Left cardiac atrium (tissue), 4 donors: ENCODE measurements at places on chromosomes 5 and 9.
A peak's percentile ranks its signal among the peaks of the same experiment; 100 is the strongest.

DNA sequence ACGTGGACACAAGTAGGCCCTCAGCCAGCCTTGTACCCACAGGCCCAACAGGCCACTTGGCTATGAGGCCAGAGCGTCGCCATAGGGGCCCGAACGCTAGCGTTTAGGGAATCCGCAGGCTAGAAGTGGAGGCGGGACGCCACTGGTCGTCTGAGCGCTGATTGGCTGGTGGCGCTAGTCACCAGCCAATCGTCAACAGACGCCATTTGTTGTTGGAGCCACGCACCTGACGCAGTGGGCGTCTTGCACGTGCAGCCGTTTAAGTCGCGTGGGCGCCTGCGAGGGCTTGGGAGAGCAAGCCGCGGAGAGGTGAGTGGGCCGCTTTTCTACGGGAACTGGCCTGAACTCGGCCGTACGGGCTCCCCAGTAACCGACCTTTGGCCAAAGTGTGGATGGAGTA lies at the start of gene DDX4:
TSS of gene DDX4 (plus strand) at position 269 of the 400 bp plus-strand sequence. CDS start 903 bp downstream, outside the sequence.
- DNase-seq: no peak

DNA sequence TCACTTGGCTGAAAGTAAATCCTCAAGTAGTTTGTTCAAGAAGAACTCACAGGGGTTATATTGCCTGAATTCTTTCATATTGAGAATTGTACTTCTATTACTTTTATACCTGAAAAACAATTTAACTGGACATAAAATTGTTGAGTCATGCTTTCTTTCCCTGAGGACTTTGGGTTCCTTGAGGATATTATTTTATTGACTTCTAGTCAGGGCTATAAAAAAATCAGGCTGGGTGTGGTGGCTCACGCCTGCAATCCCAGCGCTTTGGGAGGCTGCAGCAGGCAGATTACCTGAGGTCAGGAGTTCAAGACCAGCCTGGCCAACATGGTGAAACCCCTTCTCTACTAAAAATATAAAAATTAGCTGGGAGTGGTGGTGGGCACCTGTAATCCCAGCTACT lies 17.9 kb upstream of the CDC42SE2 start:
- DNase-seq: no peak

GRCh38 chr5:98415663-98416062 lies 357.8 kb upstream of the RGMB start:
- no peak for DNase-seq

- DNase-seq: no peak
Observed at GRCh38 chr9:73050887-73051550, 98.2 kb upstream of the ALDH1A1 start.

GRCh38 chr9:95025213-95026147 lies 292.0 kb downstream of the FANCC start:
- peak; percentile 76 for DNase-seq

- DNase-seq: no peak
Observed at GRCh38 chr9:4138180-4138579, 161.7 kb downstream of the GLIS3 start.

DNA sequence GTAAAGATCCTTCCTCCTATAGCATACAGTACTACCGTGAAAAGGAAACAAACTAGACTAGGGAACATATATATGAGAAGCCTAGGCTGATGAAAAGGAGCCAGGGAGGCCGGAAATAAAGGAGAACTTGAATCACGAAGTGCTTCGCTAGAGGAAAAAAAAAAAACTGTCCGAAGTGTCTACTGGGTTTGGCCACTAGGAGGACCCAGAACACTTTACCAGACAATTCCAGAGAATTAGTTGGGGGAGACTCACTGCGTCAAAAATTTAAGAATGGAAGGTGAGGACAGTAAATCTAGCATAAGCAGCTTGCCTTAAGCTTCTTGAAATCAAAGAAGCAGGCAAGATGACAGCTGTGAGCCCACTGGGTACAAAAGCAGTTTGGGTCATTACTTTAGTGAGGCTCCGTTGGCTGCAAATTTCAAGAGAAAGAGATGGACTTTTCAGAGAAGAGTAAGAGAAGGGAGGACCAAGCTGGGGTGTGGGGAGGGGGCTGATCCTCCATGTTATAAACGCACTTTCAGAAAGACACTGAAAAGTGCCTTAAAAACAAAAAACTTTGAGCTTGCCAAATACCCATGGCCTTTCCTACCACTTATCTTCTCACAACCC lies 47.4 kb downstream of the P4HA2 start:
- DNase-seq: no peak

GRCh38 chr5:81530919-81531318 lies 137.0 kb upstream of the ACOT12 start:
- no peak for DNase-seq

GRCh38 chr9:123480791-123481190 lies 124.8 kb downstream of the CRB2 start:
- DNase-seq: no peak

- peak; percentile 78 for DNase-seq
Observed at GRCh38 chr5:122493091-122494021, 181.3 kb downstream of the SNCAIP start.

- DNase-seq: no peak
Observed at GRCh38 chr5:95886340-95887044, 64.0 kb upstream of the GLRX start.

DNA sequence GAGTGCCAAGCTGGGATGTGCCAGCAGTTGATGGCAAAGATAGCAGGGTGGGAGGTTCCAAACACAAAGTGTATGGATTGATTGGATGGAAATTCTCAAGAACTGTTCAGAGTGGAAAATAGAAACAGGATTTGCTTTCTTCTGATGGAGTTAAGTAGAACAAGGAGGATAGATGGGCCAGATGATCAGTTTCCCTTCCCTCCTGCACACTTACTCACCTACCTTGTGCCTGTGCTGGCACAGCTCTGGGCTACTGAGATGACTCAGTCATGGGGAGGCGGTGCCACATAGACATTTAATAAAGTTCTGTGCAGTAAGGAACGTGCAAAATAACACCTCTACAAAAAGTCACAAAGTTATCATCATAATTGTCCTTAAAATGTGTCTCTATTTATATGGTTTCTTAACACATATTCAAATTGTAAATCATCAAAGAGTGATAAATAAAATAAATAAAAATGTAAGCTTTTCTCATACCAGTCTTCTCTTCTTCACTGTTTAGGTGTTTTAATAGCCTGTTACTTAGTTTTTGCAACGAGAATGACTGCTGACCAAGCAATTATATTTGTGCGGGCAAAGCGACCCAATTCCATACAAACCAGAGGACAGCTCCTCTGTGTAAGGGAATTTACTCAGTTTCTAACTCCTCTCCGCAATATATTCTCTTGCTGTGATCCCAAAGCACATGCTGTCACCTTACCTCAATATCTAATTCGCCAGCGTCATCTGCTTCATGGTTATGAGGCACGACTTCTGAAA lies 12.7 kb downstream of the PTPDC1 start:
- DNase-seq: no peak

- no peak for DNase-seq
Observed at GRCh38 chr9:92977279-92977678, 30.0 kb downstream of the FGD3 start.

- DNase-seq: no peak
Observed at GRCh38 chr9:95032580-95033341, 284.7 kb downstream of the FANCC start.

GRCh38 chr5:443239-444151 lies 519 bp downstream of the EXOC3 start:
- DNase-seq: no peak

- no peak for DNase-seq
Observed at GRCh38 chr9:92978345-92978875, 31.1 kb downstream of the FGD3 start.

- no peak for DNase-seq
Observed at GRCh38 chr5:131373265-131373664, 109.4 kb downstream of the CDC42SE2 start.

GRCh38 chr5:14286574-14287421 lies 143.7 kb downstream of the TRIO start:
- DNase-seq: no peak

GRCh38 chr5:168939887-168940544 lies 360.8 kb upstream of the PANK3 start:
- no peak for DNase-seq

DNA sequence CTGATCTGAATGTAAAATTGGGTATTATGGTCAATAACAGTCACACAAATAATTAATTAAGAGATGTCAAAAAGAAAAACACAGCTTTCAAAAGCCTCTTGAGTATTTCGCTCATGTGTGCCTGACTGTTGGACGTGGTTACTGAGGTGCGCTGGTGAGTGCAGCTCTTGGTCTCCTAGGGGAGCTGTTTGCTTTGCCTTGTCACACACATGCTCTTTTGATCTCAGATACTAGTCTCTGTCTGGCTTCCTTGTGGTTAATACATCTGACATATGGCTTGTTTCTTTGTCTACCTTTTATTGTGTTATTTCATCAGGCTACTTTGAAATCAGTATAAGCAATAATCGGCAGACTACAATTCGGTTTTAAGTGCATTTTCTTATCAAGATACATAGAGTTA lies 51.5 kb downstream of the PCSK1 start:
- DNase-seq: no peak

- no peak for DNase-seq
Observed at GRCh38 chr9:72931437-72931836, 21.4 kb downstream of the ALDH1A1 start.

- DNase-seq: no peak
Observed at GRCh38 chr9:5543875-5544702, 33.8 kb downstream of the PDCD1LG2 start.

GRCh38 chr9:68780720-68781119 lies 75.7 kb downstream of the PIP5K1B start:
- DNase-seq: no peak

GRCh38 chr9:5893134-5893505 lies 2.4 kb downstream of the MLANA start:
- no peak for DNase-seq

DNA sequence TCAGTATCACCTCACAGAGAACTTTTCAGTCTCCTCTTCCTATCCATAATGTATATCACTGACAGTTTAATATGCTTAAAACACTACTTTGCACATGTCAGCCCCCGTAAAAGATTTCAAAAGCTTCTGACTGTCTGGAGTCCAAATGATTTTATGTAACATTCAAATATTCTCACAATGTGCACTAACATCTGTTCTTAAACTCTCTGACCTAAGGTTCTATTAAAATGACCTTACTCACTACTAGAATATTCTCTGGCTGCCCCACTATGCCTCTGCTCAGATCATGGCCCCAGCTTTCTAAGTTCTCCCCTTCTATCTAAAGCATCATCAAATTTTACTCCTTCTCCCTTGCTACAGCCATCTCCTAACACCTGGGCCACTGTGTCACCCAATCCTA lies 52.5 kb downstream of the AP3B1 start:
- DNase-seq: no peak

DNA sequence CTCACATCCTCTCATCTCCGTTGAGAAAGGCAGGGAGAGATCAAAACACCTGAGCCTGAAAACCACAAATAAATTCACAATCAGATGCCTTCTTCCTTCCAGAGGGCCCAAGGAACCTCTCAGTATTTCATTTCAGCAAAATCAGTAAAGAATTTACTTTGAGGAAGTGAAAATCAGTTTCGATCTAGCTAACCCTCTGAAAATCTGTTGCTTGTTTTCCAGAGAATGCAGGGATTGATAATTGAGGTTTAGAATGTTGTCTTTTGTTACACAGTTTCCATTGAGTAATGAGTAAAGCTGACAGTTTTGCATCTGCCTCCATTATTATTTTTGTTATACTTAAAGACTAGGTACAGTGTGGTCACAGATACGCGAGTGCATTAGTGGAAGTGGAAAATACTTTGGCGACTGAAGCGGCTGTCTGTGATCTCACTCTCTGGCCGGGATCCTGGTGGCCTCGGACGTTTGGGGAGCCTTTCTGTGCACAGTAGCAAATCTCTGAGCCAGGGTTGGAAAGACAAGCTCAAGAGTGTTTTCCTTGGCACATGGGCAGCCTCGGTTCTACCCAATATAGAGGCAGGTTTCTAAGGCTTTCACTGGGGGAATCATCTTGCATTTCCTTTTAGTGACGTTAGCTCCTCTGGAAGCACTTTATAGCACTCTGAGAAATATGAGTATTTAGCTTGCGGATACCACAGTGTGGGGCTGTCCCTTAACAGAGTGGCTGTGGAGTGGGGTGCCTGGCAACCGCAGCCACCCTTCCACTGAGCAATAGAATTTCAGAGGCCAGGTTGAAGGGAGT lies 32.2 kb upstream of the ANGPTL2 start:
- peak; percentile 85 for DNase-seq

GRCh38 chr5:12861886-12862654 lies 957.8 kb upstream of the CTNND2 start:
- no peak for DNase-seq

GRCh38 chr5:17398431-17398830 lies 99.6 kb upstream of the TAF11L2 start:
- DNase-seq: no peak

DNA sequence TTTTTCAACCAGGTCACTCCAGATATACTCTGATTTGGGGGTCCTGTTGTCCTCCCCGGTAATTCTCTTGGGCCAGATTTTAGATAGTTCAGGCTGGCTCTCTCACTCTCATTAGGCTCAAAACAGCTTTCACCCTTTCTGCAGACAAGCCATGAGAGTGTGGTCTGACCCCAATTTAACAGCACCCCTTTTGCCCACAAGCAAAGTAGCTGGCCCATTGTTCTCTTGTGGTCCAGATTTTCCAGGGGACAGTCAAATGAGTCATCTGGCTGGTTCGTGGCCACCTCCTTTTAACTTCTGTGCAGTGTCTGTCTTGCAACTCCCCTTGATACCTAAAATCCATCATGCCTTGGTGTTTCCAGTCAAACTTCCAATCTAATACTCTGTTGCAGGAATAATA lies 16.5 kb downstream of the BHMT2 start:
- DNase-seq: no peak

DNA sequence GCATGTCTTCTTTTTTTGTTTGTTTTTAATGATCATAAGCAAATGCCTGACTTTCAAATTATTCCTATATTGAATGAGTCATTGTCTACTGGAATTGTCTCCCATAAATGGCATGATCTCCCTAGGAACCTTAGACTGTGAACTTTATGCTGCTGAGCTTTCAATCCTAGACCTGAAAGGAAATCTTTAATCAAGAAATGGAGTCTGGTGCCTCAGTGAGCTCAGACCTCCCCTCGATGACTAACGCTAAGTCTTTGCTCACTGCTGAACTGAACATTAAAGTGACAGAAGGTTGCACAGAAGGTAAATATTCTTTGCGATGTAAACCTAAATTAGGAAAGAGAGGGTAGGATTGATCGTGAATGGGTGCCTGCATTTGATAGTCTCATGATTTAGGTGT lies 745.2 kb upstream of the WWC1 start:
- no peak for DNase-seq
